ENCODE measurements at places on chromosomes 12 and 14.

GRCh38 chr12:56935752-56936151 lies 1.5 kb upstream of the SDR9C7 start:
- DNase-seq, result no peak

- no peak for DNase-seq
Measured at GRCh38 chr14:81818271-81818670, 284.6 kb upstream of the SEL1L start.

DNA sequence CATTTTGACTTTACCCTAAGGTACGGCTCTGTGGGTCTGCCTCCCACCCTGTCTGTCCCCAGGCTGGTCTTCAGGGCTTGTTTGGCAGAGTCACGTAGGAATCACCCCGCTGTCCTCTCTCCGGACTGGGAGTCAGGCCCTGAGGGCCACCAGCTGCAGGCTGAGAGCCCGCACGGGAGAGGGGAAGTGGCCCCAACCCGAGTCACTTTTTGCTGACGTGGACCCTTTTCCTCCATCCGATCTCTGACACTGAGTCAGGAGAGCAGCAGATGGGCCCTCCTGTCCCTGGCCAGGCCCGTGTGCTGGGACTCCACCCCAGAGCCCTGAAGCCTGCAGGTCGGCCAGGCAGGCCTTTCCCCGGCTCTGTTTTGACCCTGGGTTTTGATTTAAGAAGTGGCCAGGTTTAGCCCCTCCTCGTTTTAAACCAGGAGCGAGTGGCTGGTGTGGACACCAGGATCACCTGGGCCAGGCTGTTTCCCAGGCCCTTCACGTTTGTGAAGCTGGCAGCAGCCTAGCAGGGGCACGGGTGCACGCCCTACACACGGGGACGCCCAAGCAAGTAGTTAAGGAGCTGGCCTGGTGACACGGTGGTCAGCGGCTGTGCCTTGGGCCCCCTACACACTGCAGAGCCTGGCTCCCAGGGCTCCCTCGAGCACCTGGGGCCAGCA lies 12.5 kb upstream of the TEX22 start:
- DNase-seq, result no peak

GRCh38 chr14:89131004-89131750 lies 285.9 kb downstream of the FOXN3 start:
- no peak for DNase-seq

GRCh38 chr12:26493656-26494055 lies 298.3 kb downstream of the SSPN start:
- no peak for DNase-seq

DNA sequence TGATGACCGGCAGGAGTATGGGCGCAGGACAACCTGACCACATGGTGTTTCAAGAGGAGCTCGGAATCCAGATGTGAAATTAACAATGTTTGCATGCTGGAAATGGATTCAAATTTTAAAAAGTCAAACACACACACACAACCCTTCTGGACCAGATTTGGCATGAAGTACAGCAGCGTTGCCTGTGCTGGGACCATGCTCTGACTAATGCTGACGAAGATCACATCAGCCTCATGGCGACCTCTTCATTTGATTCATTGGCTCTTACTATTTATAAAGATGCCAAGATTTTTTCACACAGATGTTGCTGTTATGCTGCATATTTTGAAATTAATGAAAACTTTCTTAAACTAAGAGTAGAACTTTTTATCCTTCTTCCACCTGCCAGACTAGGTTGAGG lies 926.6 kb upstream of the TMEM132C start:
- DNase-seq, result no peak

DNA sequence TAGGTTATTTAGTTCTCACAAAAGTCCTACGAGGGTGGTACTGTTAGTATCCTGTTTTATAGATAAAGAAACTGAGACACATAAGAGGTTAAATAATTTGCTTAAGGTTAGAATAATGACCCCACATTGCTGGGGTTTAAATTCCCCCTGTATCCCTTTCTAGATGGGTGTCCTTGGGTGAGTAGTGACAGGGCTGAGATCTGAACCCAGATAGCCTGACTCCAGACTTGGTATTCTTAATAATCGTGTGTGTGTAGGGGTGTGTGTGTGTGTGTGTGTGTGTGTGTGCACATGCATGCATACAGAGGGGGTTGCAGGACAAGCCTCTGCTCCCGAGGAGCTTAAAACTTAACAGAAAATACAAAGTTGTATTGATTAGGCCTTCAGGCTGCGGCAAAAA lies 96.7 kb upstream of the PSMC1 start:
- DNase-seq, result no peak

DNA sequence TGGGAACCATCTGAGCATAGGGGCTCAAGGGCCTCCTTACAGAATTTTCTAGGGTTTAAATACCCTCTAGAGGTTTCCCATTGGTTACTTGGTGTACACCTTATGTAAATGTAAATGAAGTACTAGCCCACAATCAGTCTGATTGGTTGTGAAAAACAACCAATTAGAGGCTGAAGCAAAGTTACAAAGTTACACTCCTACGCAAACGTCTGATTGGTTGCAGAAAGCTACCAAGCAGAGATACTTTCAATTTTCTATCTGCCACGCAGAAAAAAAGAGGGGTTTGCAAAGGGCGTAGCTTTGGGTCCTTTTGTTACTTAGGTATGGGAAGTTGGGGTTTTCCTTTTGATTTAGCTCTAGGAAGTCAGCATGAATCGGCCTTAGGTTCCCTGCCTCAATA lies 1.8 kb upstream of the TMEM19 start:
- DNase-seq, result peak; percentile 62

DNA sequence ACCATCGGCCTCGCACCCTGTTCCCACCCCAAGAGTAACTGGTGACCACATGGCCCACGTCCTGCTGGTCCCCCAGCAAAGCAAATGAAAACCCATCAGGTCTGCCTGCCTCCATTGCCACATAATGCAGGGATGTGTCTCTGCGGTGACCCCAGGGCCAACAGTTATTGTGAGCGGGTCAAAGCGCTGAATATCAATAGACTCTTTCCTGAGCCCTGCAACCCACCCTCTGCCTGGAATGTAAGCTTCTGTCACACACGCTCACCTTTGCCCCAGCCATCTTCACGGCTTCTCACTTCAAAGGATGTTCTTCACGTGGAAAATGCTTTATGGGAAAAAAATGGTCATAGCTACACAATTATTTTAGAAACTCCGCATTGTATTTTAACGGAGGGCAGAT lies 63.9 kb downstream of the FZD10 start:
- DNase-seq, result no peak

GRCh38 chr12:92362785-92363184 lies 217.1 kb upstream of the BTG1 start:
- peak; percentile 51 for DNase-seq

- DNase-seq, result no peak
Measured at GRCh38 chr14:65434216-65434850, 21.8 kb downstream of the FUT8 start.

- DNase-seq, result no peak
Measured at GRCh38 chr14:23414254-23414653, 6.2 kb upstream of the MYH6 start.

DNA sequence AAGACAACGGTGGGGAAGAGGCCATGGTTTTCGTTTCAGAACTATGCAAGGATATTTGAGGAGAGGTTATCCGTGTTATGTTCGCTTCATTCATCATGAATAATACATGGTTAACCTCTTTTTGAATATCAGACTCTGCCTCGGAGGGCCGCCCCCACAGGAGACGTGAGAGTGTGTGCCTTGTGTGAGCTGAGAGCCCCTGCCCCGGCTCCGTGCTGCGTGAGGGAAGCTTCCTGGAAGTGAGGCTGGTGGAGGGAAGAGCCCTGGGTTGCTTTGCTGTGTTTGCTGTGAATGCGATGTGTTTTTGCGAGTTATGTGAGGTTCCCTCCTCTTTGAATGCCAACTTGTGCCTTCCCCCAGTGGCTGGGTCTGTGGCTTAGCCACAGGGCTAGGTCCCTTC lies 146.0 kb upstream of the RTL1 start:
- DNase-seq, result no peak

DNA sequence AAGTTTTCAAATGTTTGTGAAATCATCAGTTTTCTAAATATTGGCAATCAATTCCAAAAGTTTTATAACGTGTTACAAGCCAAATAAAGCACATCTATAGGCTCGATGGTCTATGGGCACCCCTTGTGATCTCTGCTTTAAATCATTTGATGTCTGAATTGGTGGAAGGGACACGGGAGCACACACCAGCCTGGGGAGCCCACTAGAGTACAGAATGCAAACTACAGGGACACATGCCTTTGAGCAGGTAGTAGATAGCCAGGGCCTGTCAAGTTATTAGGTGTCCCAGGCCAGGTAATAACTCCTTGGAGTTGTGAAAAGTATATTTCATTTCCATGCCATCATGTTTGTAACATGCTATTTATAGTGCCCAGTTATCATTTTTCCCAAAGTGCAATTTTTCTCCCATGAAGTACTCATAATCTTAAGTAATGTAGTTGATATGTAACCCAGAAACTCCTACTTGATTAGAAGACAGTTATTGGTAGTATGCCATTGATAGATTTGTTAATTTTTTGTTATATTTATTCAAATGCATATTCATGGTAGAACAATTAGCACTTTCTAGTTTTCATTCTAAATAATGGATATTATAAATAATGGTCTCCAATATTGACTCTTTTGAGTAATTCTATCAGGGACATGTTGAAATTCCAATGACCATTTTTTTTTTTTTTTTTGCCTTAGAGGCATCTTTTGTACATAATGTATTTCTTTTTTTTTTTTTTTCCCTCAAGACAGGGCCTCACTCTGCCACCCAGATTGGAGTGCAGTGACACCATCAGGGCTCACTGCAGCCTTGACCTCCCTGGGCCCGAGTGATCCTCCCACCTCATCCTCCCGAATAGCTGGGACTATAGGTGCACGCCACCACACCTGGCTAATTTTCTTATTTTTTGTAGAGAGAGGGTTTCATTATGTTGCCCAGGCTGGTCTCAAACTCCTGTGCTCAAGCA lies 96.9 kb upstream of the FGD4 start:
- peak; percentile 26 for DNase-seq

DNA sequence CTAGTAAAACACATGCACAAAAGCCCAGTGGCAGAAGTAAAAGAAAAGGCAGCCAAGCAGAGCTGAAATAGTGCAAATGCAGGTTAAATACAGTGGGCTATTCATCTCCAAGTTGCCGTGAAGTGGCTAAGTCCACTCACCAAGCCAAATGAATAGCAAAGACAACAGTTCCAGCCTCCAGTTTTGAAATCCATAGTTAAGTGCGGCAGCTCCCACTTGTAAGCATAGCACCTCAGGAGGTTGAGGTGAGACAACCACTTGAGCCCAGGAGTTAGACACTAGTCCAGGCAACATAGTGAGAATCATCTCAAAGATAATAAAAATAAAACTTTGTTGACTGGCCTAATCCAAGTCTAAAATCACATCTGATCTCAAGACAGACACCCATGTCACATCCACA lies 9.8 kb upstream of the PHLDA1 start:
- no peak for DNase-seq

GRCh38 chr14:38212111-38212510 lies 4.4 kb downstream of the SSTR1 start:
- no peak for DNase-seq

DNA sequence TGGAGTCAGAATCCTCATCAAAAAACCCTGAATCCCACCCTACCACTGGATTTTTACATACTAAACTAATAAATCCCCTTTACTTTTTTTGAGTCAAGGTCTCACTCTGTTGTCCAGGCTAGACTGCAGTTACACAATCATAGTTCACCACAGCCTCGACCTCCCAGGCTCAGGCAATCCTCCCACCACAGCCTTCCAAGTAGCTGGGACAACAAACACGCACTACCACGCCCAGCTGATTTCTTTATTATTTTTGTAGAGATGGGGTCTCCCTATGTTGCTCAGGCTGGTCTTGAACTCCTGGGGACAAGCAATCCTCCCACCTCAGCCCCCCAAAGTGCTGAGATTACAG lies 24.3 kb downstream of the SPTSSA start:
- no peak for DNase-seq

DNA sequence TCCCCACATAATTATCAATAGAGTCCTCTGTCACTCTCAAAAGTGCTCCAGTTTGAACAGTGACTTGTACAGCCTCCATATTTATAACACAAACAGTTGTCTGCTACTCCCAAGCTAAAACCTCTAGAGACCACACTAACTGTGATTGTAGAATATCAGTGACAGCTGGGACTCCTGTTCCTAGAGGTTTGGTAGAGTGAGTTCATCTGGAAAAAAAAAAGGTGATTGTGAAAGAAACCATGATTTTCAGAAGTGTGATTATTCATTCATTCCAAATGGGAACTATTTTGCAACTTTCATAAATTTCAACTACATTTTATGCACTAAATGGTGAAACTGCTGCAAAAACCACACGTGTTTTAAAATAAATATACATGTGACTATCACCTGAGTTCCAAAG lies 128.0 kb upstream of the PLXNC1 start:
- no peak for DNase-seq

DNA sequence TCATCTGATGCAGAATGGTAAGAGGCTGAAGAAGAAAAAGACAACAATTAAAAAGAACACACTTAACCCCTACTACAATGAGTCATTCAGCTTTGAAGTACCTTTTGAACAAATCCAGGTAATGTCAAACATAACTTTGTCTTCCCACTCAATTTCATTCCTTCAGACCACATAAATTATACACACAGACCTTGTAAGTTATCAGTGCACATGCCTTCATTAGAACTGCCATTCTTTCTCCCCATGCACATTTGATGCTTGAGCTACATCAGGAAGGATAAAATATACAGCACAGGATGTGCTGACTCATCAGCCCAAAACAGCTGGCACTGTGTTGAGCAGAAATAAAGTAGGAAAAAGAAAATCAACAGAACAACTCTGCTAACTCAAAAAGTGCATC lies 246.7 kb downstream of the PAWR start:
- DNase-seq, result no peak

GRCh38 chr12:1510056-1510812 lies 84.1 kb downstream of the FBXL14 start:
- DNase-seq, result no peak

- DNase-seq, result no peak
Measured at GRCh38 chr12:2013086-2013485, 8.8 kb upstream of the DCP1B start.

All from CD4-positive, alpha-beta T cell treated with Interferon alpha-2 for 1 hour (primary cell).